C1 segment of cervical spinal cord (tissue), 14 donors: ENCODE measurements at places on chromosomes 5 and 9.
A peak's percentile ranks its signal among the peaks of the same experiment; 100 is the strongest.

DNA sequence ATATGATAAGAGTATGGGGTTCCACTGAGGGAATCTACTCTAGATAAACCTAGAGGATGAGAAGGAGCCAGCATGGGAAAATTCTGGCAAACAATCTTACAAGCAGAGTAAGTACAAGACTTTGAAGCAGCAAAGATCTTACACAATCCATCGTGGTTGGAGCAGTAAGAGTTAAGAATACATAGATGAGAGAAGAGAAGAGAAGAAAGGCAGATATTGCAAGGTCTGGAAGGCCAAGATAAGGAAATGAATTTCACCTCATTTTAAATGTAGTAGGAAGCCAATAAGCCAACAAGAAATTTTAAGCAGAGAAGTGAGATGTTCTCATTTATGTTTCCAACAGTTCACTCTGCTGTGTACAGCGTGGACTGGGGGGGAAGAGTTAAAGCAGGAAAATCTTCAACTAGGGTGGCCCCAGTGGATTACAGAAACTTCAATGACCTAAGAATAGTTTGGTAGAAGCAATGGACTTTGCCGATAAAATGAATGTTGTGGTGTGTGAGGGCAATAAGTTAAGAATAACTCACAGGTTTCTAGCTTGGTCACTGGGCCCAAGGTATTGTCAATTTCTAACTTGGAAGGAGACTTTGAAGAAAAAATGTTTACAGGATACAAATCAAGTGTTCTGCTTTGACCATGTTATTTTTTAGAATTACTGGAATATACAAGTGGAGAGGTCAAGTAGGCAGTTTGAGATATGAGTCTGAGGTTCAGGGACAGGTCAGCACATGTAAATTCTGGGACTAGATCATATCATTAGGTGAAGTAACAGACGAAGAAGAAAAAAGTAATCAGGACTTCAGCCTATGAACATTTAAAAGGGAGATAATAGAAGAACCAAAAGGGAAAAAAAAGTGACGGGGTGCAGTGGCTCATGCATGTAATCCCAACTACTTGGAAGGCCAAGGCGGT is 12.1 kb upstream of the ISOC1 start:
- DNase-seq = no peak

DNA sequence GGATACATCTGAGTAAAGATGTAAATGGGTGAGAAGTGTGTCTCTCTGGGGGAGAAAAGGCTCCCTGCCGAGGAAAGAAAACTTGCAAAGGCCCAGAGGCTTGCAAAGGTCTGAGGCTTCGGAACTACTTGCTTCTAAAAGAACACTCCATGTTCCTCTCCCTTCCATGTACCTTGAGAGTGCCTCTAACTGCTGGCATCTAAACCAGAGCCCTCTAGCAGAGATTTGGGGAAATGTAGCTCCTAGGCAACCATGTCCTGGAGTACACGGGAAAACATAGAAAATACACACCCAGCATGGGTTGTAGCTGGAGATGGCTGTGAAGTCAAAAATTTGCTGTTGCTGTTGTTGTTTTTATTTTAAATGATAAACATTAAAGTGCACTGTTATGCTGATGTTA is 151.6 kb downstream of the SYK start:
- no peak for DNase-seq

DNA sequence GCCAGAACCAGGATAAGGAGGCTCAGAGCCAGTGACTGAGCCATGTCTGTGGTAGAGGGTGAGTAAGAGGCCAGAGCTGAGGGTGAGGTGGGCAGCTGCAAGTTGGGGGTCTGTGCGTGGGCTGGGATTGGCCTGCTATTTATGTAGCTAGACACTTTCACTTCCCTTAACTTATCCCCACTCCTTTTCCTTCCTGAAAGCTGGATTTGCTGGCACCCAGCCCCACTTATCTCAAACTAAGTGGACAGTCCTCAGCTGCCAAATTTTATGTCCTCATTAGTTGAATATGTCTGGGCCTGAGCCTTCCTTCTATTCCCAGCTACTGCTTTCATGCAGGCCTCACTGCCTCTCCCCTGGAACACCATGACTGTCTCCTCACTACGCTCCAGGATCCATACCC is at the start of gene CCL21:
Gene CCL21 (minus strand): TSS at position 114 of the 400 bp plus-strand sequence. CDS start 70 bp downstream, at position 44.
- DNase-seq = no peak

- DNase-seq = no peak
Observed at GRCh38 chr5:31703757-31704156, 64.8 kb downstream of the PDZD2 start.

- no peak for DNase-seq
Observed at GRCh38 chr5:135332519-135333150, 66.4 kb downstream of the MACROH2A1 start.

GRCh38 chr5:41796061-41796460 is 74.2 kb downstream of the OXCT1 start:
- DNase-seq = no peak

GRCh38 chr5:109161914-109162683 is 247.7 kb downstream of the PJA2 start:
- no peak for DNase-seq

GRCh38 chr5:127799293-127799905 is 96.2 kb downstream of the CCDC192 start:
- no peak for DNase-seq

DNA sequence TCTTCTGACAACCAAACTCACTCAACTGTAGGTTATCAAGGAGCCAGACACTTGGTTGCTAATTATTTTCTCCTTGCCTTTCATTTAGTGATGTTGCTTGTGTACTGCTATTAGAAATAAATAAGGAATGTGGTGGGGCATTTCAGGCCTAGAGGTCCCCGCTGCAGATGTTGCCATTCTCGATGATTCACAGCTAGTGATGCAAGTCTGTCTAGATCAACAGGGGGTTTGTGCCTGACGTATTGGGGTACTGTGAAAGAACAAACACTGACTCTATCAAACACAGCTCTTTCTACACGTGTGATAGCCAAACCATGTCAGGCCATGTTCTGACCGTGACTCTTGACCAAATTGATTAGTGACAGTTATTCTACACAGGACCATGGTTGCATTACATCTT is 144.7 kb downstream of the OSTF1 start:
- no peak for DNase-seq

- no peak for DNase-seq
Observed at GRCh38 chr5:107592515-107592914, 78.2 kb downstream of the EFNA5 start.

GRCh38 chr9:123033864-123034601 is 566 bp downstream of the GPR21 start:
- DNase-seq = no peak

GRCh38 chr9:655875-656274 is 185.6 kb upstream of the DMRT1 start:
- DNase-seq = no peak

DNA sequence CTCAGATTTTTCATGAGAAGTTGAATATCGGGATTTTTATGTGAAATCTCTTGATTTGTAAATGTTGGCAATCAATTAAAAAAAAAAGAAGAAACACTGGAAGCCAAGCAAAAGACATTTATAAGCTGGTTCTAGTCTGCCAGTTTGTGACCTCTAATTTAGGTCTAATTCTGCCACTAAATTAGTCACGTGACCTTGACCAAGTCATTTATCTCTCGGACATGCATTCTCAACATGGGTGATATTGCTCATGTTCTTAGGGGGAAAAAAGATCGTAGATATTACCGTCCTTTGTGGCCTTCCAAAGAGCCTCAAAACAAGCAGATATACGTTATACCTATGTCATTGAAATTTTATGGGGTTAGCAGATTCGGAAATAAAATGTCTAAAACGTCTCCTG is 52.9 kb upstream of the PTPDC1 start:
- DNase-seq = no peak

DNA sequence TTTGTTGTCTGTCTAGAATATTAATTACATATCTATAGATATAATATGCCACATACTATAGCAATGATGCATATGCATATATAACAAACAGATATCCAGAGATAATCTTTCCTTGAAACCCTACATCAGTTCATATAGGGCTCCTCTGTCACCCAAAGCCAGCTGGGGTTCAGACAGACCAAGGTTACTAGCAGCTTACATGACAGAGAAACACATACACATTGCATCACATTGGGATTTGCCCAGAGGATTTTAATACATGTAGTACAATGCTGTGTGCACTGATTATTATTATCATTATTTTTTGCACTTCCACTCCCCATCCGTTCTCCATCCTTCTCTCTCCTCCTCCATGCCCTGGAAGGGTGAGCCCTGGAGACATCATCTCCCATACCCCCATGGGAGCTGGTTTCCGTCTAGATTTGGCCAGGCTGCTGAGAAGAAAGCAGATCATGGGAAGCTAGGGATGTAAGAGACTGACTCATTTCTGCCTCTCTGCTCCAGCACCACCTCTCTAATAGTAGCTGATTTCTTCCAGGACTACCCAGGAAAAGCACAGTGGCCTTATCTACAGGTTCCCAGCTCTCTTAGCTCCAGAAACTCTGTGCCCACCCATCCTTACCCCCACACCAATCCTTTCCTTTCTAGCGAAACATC is 23.3 kb downstream of the FST start:
- DNase-seq = no peak

DNA sequence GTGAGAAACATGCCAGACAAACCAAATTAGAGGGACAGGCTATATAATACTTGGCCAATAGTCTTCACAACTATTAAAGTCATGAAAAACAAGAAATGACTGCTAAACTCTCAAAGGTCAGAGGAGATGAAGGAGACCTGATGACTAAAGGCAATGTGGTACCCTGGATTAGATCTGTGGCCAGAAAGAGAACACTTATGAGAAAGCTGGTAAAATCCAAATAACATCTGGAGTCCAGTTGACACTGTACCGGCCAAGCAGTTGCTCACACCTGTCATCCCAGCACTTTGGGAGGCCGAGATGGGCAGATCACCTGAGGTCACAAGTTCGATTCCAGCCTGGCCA is 24.4 kb downstream of the ATOX1 start:
- no peak for DNase-seq

- no peak for DNase-seq
Observed at GRCh38 chr9:27179245-27179865, 70.3 kb downstream of the TEK start.

GRCh38 chr5:14414656-14415023 is 167.0 kb upstream of the OTULINL start:
- DNase-seq = no peak

GRCh38 chr5:150507474-150508276 is at the start of gene NDST1:
Gene NDST1, plus strand, starts transcription at chr5:150508131. Its CDS starts 13,124 bp downstream, at chr5:150521255.
- no peak for DNase-seq

- DNase-seq = no peak
Observed at GRCh38 chr5:5492087-5492933, 69.8 kb downstream of the ICE1 start.

DNA sequence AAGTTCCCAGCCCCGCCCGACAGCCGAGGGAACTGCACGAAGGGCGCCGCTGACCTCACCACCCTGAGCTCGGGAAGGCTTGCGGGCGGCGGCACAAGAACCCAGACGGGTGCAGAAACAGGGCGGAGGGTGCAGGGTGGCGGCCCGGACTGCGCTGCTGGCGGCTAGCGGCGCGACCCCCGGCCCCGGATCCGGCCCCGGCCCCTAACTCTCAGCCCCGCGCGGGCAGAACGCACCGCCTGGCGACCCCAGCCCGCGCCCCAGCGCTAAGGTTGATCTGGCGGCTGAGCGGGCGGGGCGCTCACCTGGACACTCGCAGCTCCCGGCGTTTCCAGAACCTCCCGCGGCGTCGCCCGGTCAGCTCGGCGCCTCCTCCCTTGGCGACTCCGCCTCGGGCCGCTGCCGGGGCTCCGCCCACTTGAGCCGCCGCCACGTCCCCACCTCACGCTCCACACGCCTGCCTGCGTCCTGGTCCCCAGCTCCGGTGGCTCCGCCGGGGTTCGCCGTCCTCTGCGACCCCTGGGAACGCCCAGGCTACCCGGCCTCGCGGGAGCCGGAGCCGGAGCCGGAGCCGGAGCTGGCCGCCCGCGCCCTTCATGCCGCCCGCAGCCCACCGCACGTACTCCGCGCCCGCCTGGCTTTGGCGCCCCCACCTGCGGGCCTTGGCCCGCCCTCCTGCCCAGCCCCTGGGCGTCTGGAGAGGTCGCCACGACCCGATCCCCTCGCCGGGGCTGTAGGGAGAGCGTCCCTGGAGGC is at the start of gene P4HA2:
Gene P4HA2 (minus strand): TSS at position 369 of the 756 bp plus-strand sequence. CDS start 9,227 bp downstream, outside the sequence.
- peak; percentile 70 for DNase-seq

GRCh38 chr5:76084496-76085242 is 1.5 kb downstream of the SV2C start:
- DNase-seq = no peak

DNA sequence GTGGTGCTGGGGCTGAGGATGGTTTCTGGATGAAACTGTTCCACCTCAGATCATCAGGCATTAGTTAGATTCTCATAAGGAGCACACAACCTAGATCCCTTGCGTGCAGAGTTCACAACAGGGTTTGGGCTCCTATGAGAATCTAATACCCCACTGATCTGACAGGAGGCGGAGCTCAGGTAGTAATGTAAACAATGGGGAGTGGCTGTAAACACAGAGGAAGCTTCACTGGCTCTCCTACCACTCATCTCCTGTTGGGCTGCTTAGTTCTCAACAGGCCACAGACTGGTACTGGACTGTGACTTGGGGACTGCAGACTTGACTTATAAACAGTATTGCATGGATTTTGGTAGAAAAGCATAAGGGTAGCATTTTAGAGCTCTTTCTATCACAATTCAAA is 870.7 kb upstream of the CDH10 start:
- no peak for DNase-seq

GRCh38 chr5:39995990-39996389 is 571.2 kb upstream of the DAB2 start:
- no peak for DNase-seq

DNA sequence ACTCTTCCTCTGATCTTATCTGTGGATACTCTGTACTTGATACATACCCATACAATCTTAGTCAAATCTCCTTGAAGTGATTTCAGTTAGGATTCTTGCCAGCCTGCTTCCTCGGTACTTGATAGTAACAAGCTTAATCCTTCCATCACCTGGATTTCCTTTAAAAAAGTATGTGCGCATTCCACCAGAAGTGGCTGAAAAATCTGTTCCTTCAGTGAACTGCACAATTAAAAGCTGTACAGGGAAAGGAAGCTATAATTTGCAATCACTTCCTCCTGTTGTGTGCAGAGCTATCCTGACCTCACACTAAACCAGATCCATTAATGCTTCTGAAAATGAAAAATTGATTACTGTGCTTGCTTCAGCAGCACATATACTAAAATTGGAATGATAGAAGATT is 47.3 kb downstream of the PWWP2A start:
- no peak for DNase-seq

GRCh38 chr5:61951295-61951694 is 354.7 kb upstream of the KIF2A start:
- no peak for DNase-seq

- DNase-seq = peak; percentile 52
Observed at GRCh38 chr9:133532937-133533668, 1.4 kb upstream of the ADAMTSL2 start.
